ENCODE measurements at places on chromosomes 6 and 20.

DNA sequence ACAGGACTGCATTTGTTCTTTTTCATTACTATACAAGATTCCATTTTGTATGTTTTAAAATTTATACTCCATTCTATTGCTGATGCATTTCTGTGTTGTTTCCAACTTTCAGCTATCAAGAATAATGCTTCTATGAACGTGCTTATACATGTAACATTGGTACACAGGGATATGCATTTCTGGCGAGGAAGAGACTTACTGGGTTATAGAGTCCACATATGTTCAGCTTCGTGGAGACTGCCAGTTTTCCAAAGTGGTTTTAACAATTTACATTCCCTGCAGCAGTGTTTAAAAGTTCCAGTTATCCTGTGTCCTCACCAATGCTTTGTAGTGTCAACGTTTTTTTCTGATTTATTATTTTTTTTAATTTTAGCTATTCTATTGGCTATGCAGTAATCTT lies 48.5 kb downstream of the AIG1 start:
- no peak for DNase-seq

DNA sequence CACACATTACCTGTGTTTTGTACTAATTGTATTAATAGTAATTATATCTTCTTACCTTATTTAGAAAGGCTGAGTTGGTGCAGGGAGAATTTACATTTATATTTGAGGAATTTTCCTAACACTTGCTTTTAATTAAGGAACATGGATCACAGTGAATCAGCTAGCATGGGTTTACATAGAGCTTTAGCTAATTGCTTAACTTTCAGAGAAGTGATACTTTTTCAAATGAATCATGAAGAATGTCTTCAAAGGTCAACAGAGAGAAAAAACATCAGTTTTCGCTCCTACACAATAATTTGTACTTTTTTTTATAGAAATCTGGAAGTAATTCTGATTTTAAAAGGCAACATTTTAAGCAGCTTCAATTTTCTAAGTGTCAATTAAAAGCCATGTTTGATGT lies 195.0 kb upstream of the HEY2 start:
- DNase-seq: no peak

- no peak for DNase-seq
Measured at GRCh38 chr20:35001596-35002362, 46.1 kb downstream of the MYH7B start.

- no peak for DNase-seq
Measured at GRCh38 chr6:41576667-41577066, 30.5 kb downstream of the FOXP4 start.

GRCh38 chr20:22447447-22447778 lies 137.0 kb downstream of the FOXA2 start:
- DNase-seq: no peak

GRCh38 chr6:166156942-166157341 lies 10.7 kb downstream of the TBXT start:
- no peak for DNase-seq

DNA sequence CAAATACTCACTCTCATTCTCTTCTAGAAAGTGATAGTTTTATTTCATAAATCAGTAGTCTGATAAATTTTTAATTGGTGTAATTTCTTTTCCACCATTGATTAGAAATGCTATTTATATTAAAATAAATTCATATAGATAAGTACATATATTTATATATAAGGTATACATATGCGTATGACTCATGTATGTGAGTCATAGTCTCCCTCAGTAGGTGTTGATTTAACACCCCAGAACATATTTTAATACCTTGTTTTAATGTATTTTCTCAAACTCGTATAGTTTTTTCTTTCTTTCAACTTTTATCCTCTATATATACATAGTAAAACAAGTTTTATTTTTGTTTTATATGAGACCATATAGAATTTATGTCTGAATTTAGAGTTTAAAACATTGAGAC lies 130.4 kb downstream of the PLG start:
- DNase-seq: no peak

DNA sequence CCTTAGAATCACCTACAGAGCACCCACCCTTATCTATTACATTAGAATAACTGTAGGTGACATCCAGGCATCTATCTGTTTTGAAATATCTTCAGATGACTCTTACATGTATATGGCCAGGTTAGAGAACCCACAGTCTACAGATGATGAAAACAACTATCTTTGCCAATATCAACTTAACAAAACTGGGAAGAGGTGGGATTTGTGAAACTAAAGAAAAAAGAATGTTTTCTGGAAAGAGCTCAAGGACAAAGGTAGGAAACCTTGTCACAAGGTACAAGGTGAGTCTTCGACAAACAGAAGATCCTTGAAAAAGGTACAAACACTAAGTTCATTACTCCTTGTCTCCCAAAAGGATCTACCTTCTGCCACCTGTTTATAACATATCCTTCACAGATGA lies 47.0 kb upstream of the DST start:
- DNase-seq: no peak

GRCh38 chr6:1636272-1636825 lies 26.6 kb downstream of the FOXC1 start:
- no peak for DNase-seq

- DNase-seq: no peak
Measured at GRCh38 chr20:45016089-45016671, 49.9 kb downstream of the STK4 start.

DNA sequence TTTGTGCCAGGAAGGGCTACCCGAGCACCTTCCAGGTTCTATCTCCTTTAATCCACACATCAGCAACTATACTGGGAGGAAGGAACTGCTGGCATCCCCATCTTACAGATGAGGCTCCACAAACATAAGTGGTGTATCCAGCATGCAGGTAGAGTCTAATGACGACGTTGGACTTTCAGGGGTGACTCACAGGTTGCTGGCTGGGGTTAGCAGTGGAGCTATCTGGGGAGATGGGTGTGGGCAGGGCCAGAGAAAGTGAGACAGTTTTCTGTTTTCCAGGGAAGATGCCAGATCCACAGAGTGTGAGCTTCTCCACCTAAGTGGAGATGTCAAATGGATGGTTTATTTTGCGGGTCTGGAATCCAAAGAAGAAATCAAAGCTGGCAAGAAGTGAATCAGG lies 31.8 kb downstream of the CDH22 start:
- no peak for DNase-seq

GRCh38 chr6:112100561-112100960 lies 13.2 kb downstream of the FAM229B start:
- DNase-seq: no peak

DNA sequence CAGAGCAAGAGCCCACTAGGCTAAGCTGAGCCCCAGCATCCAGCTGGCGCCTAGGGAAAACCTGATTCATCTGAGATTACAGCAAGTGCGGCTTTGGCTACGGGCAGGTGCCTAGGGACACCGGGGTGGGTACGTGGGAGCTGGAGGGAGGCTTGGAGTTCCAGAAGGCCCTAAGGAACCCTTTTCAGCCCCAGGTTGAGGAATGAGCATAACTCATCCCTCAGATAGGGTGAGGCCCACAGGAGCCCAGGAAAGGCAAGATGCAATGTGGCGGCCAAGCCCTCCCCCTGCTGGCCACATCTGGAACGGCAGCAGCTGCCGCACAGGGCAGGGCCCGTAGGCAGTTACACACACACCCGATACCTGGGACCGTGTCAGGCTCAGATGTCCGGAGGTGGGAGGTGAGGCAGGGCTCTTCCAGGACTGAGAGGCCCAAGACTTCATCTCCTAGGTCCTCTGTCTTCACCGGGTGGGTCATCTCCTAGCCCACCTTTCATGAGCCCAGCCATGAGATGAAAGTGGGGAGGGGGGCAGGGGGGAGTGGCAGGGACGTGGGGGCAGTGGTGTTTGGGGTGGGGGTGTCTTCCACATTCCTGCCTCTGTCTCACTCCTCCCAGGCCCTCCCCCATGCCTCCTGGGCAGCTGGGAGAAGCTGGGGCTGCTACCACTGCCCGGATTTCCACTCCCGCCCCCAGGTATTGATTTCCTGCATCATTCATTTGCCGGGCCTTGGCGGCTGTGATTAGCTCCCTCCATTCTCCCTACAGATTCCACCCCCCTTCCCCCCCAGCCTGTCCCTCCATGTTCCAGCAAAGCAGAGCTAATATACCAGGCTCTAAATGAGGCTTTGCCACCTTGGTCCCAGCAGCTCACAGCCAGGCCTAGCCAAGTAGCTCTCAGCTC lies 5.5 kb downstream of the MDGA1 start:
- DNase-seq: peak; percentile 66

GRCh38 chr6:54801669-54802068 lies 44.9 kb upstream of the FAM83B start:
- DNase-seq: no peak

GRCh38 chr6:36443471-36444428 lies 950 bp downstream of the KCTD20 start:
- no peak for DNase-seq

DNA sequence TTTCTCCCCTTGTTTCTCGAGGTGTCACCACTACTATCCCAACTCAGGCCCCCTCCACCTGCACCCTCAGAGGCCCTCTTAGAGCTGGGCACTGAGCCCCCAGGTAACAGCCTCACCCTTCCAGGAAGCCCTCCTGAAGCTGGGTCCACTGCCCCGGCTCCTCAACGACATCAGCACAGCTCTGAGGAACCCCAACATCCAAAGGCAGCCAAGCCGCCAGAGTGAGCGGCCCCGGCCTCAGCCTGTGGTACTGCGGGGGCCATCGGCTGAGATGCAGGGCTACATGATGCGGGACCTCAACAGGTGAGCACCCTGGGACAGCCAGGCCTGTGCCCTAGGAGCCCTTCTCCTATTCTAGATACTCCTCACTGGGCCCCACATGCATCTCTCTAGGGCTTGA lies 12.9 kb upstream of the ZBTB9 start:
- no peak for DNase-seq

- DNase-seq: no peak
Measured at GRCh38 chr20:50373674-50374286, 136.4 kb upstream of the PTPN1 start.

- DNase-seq: no peak
Measured at GRCh38 chr6:39369987-39370386, 47.5 kb upstream of the KCNK16 start.

- DNase-seq: no peak
Measured at GRCh38 chr20:9375221-9375681, 139.1 kb upstream of the LAMP5 start.

DNA sequence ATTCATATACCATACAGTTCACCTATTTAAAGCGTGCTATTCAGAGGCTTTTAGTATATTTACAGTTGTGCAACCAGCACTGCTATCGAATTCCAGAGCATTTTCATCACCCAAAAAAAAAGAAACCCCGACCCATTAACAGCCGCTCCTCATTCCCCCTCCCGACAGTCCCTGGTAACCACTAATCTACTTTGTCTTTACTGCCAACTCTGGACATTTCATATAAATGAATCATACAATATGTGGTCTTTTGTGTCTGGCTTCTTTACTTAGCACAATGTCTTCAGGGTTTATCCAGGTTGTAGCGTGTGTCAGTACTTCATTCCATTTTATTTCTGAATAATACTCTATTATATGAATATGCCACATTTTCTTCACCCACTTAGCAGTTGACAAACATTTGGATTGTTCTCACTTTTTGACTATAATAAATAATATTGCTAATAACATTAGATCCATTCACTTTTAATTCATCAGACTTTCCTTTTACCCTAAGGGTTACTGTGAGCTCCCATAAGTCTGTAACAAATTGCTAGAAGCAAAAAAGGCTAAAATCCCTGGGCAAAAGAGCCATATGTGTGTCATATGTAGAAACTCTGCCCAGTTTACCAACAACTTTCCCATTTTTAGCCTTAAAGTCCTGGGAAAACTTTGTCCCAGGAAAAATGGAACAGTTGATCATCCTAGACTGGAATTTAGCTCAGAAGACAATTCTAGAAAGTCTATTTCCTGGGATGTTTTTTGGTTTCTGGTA lies 23.2 kb upstream of the ROS1 start:
- no peak for DNase-seq
